ENCODE measurements at places on chromosomes 2 and 18.

DNA sequence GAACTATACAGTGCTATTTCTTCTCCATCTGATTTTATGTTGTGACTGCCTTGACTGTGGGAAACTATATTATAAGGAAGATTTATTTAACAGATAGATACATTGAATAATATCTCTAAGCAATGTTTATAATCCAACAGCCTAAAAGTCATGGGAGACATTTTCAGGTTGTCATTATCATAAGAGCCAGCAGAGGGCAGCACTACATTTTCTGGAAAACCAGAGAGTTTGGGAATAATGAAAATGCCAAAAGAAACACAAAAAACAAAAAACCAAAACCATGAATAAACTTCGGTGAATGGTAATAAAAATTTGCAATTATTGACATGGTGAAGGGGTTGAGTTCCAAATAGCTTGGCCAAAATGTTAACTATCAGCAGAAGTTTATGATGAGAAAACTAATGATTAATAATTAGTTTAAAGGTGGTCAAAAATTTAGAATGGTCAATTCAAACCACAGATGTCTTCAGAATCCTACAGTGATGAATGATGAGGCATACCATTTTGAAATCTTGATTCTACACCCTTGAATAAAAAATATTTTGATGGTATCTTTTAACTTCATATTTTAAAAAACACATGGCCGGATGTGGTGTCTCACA, 4.7 kb downstream of the EEF1B2 start:
- no peak for DNase-seq

- DNase-seq: peak; percentile 25
These were observed 142.8 kb downstream of the NDUFA10 start for GRCh38 chr2:239882331-239882732.

GRCh38 chr2:88838165-88838635, 146.7 kb downstream of the RPIA start:
- DNase-seq: no peak

DNA sequence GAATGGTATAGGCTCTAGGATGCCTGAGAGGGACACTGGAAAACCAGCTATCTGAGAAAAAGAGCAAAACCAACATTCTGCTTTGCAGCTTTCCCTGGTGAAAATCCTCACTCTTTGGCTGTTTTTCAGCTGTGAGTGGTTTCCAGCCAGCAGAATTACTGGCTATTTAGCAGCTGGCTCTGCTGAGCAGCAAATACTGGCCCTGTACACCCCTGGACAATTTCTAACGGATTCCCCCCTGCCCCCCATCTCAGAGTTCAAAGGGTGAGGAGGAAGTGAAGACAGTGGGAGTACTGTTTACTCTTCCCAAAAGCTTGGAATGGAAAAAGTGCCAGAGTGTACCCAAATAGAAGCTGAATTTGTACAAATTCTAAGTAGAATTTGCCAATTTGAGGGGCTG, 26.1 kb upstream of the IMP4 start:
- DNase-seq: no peak

- DNase-seq: no peak
These were observed 25.5 kb downstream of the CRACDL start for GRCh38 chr2:98910349-98911125.

GRCh38 chr2:196604196-196604595, 35.3 kb upstream of the CCDC150 start:
- DNase-seq: no peak

DNA sequence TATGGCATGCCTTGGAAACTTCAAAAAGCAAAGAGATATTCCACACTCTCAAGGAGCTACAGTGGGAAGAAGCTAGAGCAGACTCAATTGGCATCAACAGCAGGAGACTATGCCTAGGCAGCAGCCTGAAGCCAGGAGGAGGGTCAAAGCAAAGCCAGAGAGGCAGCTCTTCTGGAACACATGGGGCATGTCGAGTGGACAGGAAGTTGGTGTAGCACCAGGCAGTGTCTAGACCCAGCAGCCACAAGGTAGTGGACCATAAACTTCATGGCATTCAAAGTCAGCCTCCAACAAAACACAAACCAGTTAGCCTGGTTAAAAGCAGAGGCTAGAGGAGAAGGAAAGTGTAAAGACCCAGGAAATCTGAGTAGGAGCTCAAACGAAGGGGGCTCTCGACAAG, 311.2 kb upstream of the PKDCC start:
- DNase-seq: no peak

- no peak for DNase-seq
These were observed 220.8 kb downstream of the SPP2 start for GRCh38 chr2:234271338-234271737.

- no peak for DNase-seq
These were observed 80.2 kb downstream of the ASAP2 start for GRCh38 chr2:9286554-9287399.

- no peak for DNase-seq
These were observed 1339.4 kb upstream of the CHAC2 start for GRCh38 chr2:52428224-52428623.

DNA sequence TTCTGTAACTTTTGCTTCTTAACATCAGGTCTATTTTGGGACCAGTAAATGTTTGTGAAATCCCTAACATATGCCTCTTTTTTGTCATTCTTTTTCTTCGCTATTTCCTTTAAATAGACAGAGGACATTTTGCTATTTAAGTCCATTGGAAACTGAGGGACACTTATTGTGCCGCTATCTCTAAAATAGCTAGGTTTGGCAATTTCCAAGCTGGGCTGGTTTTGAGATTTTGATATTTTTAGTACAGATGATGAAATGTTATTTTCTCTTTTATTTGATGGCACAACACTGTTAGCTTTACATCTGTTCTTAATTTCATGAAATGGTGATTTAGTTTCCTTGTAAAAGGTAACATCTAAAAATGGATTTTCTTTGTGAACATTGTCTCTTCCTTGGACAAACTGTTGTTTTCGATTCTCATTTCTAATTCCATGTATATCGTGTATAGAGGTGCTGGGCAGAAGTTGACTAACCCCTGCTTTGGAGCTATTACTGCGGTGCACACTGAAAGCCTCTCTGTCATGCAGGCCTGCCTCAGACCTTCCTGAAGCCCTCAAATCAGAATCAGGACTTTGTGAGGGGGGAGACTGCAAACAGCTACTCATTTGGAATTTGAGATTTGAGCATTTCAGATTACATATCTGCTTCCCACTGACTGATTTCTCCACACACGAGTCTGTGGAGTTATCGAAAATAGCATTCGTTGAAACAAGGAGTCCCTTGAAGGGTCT, 594 bp downstream of the RAD51AP2 start:
- no peak for DNase-seq

- no peak for DNase-seq
These were observed 17.6 kb upstream of the DAW1 start for GRCh38 chr2:227853765-227854271.
